Activated CD4-positive, alpha-beta T cell treated with anti-CD3 and anti-CD28 coated beads for 36 hours (primary cell): ENCODE measurements at places on chromosomes 7 and 10. TPM values are rescaled to one million over a fixed set of nuclear protein-coding genes. Genes with fewer than 3 reads are reported as not detected.
A peak's percentile ranks its signal among the peaks of the same experiment; 100 is the strongest.

ANKRD2 gene
- not detected for total RNA-seq

PON3 gene
- not detected for total RNA-seq

PNLIP gene
- total RNA-seq: not detected

AGR3 gene
- total RNA-seq: not detected

FAM20C gene
- total RNA-seq: 0.59 TPM

GIMAP4 gene
- total RNA-seq: 135 TPM

PKD2L1 gene
- not detected for total RNA-seq

MYO3A gene
- total RNA-seq: not detected

DNA sequence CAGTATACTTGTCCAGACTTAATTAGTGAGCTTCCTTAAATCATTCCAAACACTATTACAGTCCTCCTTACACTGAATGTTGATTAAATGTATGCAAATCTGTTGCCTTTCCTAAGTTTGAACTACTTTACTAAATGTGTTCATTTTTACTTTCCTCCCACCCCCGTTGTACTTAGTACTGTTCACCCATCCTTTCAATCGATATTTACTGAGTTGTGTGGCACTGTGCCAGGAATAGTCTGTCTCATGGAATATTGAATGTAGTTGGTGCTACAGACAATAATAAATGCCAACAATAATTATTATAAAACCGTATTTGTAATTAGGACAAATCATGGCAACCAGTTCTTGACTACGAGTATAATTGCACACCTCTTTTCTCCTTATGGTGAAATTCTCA, 335.7 kb downstream of the GPR37 start:
- H3K4me3 ChIP-seq: no peak overlapping the region
- no peaks in the 10 kb centered on the region for H3K27me3 ChIP-seq
- H3K27ac ChIP-seq: no peak overlapping the region
- no peaks in the 10 kb centered on the region for H3K36me3 ChIP-seq

GRCh38 chr7:16648551-16648950, 2.6 kb downstream of the BZW2 start:
- DNase-seq: no peak
- H3K27ac ChIP-seq: peak overlapping the region; percentile 27
- no peaks in the 10 kb centered on the region for H3K27me3 ChIP-seq

GRCh38 chr7:69638674-69639073, 40.4 kb downstream of the AUTS2 start:
- no peak overlapping the region for H3K27ac ChIP-seq
- H3K36me3 ChIP-seq: no peaks in the 10 kb centered on the region
- no peaks in the 10 kb centered on the region for H3K27me3 ChIP-seq
- no peak overlapping the region for H3K4me3 ChIP-seq
- DNase-seq: no peak

DNA sequence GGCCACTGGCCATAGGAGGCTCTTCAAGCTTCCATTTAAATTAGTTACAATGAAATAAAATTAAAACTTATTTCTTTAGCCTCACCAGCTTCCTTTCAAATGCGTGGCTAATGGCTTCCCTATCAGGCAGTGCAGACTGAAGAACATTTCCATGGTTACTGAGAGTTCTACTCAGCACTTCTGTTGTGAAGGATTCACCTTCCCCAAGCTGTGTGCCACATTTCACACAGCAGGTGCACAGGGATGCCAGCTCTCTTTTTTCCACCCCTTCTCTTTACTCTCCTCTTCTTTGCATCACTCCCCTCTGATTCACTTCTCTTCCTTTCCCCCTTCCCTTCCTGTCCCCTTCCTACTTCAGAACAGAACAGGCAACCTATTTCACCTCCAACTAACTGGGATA, 833 bp downstream of the GDF2 start:
- H3K4me1 ChIP-seq: no peaks in the 10 kb centered on the region
- H3K27me3 ChIP-seq: no peaks in the 10 kb centered on the region
- H3K4me3 ChIP-seq: no peak overlapping the region
- no peak for DNase-seq
- H3K36me3 ChIP-seq: no peaks in the 10 kb centered on the region

GRCh38 chr7:4939971-4940728, 18.8 kb downstream of the MMD2 start:
- no peaks in the 10 kb centered on the region for H3K27me3 ChIP-seq
- H3K4me1 ChIP-seq: no peaks in the 10 kb centered on the region
- H3K27ac ChIP-seq: no peak overlapping the region

DNA sequence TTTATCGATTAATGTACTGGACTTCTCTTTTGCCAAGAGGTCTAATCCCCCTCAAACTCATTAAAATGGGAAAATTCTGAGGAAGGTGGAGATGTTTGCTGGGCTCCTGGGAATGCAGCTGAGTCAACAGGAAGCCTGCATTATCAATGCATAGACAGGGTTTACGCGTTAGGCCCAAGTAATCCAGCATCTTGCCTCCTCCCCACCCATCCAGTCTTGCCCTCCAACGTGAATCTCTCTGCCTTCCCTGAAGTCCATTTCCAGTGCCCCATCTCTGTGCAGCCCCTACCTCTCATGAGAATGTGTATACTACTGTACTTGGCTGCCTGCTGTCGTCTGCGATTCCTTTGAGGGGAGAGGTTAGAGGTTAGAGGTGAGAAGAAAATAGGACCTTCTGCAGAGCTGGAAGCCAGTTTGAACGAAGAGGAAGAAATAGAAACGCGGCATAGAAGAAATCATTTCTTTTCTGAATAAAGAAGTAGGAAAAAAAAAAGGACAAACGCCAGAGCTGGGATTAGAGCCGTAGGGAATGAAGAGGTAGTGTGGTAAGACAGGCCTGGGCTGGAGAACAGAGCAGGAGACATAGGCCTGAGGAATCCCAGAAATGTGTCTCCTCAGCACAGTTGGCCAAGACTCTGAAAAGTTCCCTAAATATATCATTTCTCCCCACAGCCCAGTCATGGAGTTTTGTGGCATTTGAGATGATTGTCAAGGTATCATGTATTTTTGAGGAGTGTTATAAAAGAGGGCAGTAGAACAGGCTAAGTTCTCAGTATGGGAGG, 75.6 kb downstream of the MYOF start:
- DNase-seq: no peak
- peaks cover 26% of the 10 kb centered on the region for H3K36me3 ChIP-seq
- H3K27me3 ChIP-seq: no peaks in the 10 kb centered on the region
- no peak overlapping the region for H3K27ac ChIP-seq
- peaks cover 34% of the 10 kb centered on the region for H3K4me1 ChIP-seq

GRCh38 chr10:84537447-84537931, 209.1 kb downstream of the CCSER2 start:
- H3K4me1 ChIP-seq: peaks cover 23% of the 10 kb centered on the region
- no peak overlapping the region for H3K4me3 ChIP-seq
- H3K36me3 ChIP-seq: no peaks in the 10 kb centered on the region
- no peak overlapping the region for H3K27ac ChIP-seq
- H3K27me3 ChIP-seq: peaks cover 17% of the 10 kb centered on the region

- no peak overlapping the region for H3K4me3 ChIP-seq
- H3K36me3 ChIP-seq: peaks cover 12% of the 10 kb centered on the region
- peaks cover 19% of the 10 kb centered on the region for H3K4me1 ChIP-seq
- no peak for DNase-seq
- H3K27ac ChIP-seq: peak overlapping the region; percentile 55
- no peaks in the 10 kb centered on the region for H3K27me3 ChIP-seq
Observed at GRCh38 chr10:70234668-70235447, 1.6 kb upstream of the PPA1 start.

GRCh38 chr10:3805201-3805790, 20.3 kb upstream of the KLF6 start:
- H3K27ac ChIP-seq: no peak overlapping the region
- H3K4me1 ChIP-seq: peaks cover 64% of the 10 kb centered on the region
- no peaks in the 10 kb centered on the region for H3K27me3 ChIP-seq
- peak; percentile 71 for DNase-seq
- H3K4me3 ChIP-seq: peak overlapping the region; percentile 55
- no peaks in the 10 kb centered on the region for H3K36me3 ChIP-seq

GRCh38 chr10:1626835-1627234, 110.5 kb downstream of the ADARB2 start:
- DNase-seq: no peak
- H3K36me3 ChIP-seq: no peaks in the 10 kb centered on the region
- H3K27me3 ChIP-seq: peaks cover 3% of the 10 kb centered on the region
- H3K4me1 ChIP-seq: peaks cover 5% of the 10 kb centered on the region
- H3K4me3 ChIP-seq: no peak overlapping the region
- H3K27ac ChIP-seq: no peak overlapping the region

- no peak overlapping the region for H3K4me3 ChIP-seq
- DNase-seq: no peak
- peaks cover 66% of the 10 kb centered on the region for H3K4me1 ChIP-seq
Observed at GRCh38 chr10:29728541-29729049, 93.8 kb upstream of the SVIL start.

- H3K27me3 ChIP-seq: no peaks in the 10 kb centered on the region
- DNase-seq: no peak
- no peaks in the 10 kb centered on the region for H3K4me1 ChIP-seq
- no peaks in the 10 kb centered on the region for H3K36me3 ChIP-seq
- no peak overlapping the region for H3K27ac ChIP-seq
Observed at GRCh38 chr7:75628055-75628454, 110.7 kb downstream of the HIP1 start.

- DNase-seq: peak; percentile 56
- H3K4me3 ChIP-seq: no peak overlapping the region
- H3K27me3 ChIP-seq: peaks cover 8% of the 10 kb centered on the region
- no peaks in the 10 kb centered on the region for H3K36me3 ChIP-seq
Observed at GRCh38 chr10:62352356-62352970, 21.7 kb upstream of the ZNF365 start.

DNA sequence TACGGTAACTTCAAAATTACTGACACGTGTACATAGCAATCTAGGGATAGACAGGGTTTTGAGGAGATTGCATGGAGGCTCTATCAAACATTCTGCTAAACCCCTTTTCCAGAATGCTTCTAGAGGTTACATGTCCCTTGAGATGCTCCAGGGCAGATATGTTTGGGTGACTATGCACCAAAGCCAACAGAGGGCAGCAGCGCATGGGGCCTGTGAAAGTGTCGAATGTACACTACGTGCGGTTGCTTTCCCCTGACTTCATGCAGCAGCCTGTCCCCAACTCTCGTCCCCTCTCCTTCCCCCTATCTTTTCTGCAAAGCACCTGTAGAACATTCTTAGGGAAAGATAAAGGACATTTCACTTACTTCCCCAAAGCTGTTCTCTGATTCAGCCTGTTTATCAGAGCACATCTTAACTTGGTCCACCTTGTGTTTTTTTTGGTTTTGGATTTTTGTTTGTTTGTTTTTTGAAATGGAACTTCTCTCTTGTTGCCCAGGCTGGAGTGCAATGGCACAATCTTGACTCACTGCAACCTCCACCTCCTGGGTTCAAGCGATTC, 90.2 kb downstream of the UBE3C start:
- H3K36me3 ChIP-seq: peaks cover 38% of the 10 kb centered on the region
- no peak overlapping the region for H3K4me3 ChIP-seq
- peak; percentile 55 for DNase-seq
- no peak overlapping the region for H3K27ac ChIP-seq

DNA sequence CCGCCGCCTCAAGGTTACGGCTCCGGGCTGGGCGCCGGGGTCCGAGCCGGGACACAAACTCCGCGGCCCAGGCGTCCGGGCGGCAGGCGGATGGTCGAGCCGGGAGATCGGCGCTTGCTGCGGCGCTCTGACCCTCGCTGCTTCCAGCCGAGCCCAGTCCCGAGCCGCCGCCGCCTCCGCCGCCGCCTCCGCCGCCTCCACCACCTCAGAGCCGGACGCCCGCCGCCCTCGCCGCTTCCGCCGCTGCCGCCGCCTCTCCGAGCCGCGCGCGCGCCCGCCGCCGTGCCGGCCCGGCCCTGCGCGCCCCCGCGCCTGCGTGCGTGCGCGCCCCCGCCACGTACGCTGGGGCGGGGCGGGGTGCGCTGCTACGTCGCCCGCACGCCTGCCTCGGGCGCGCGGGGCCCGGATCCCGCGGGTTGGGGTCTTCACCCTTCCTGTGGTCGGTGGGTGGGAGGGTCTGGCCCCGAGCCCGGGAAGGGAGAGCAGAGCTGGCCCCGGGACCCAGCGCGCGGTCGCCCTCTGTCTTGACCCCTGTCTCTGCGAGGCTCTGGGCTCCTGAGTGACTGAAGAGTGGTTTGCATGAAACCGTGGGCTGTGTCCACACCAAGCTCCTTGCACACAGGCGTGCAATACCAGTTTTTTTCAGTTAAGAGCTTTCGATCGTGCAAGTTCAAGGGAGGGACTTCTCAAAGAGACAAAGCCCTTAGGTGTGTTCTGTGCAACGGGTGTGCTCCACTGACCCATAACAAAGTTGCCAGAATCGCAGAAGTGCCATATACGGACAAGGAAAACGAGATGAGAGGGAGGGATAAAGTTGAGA, at the start of gene SMURF1:
Gene SMURF1 (minus strand): TSS at position 256 of the 820 bp plus-strand sequence. CDS start 328 bp downstream, outside the sequence.
- peak within 1 kb of the TSS; percentile 91 for H3K4me3 ChIP-seq
- H3K4me1 ChIP-seq: peaks cover 35% of the 10 kb centered on the region
- peak within 1 kb of the TSS; percentile 93 for H3K27ac ChIP-seq

DNA sequence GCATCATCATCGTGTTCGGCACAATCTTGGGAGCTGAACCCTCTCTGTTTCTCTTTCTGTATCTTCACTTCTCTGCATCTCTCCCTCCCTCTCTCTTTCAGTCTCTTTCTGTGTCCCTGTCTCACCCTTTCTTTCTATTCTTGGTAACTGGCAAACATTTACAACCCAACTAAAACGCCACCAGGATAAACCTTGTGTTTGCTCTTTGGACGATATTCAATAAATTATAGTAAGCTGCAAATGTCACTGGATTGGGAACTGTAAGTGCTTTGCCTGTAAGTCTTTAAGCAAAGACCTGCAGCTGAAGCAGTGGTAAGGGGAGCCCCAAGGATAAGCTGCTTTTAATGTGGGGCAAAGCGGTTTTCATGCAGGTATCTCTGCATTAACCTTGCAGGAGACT, 558.0 kb upstream of the MKI67 start:
- no peaks in the 10 kb centered on the region for H3K4me1 ChIP-seq
- no peak overlapping the region for H3K27ac ChIP-seq
- H3K27me3 ChIP-seq: peaks cover 2% of the 10 kb centered on the region

GRCh38 chr10:103049237-103049636, 131.1 kb downstream of the CNNM2 start:
- H3K27me3 ChIP-seq: no peaks in the 10 kb centered on the region
- H3K36me3 ChIP-seq: no peaks in the 10 kb centered on the region
- no peak overlapping the region for H3K27ac ChIP-seq
- peaks cover 9% of the 10 kb centered on the region for H3K4me1 ChIP-seq

GRCh38 chr10:71366690-71367089, 30.0 kb upstream of the CDH23 start:
- peaks cover 2% of the 10 kb centered on the region for H3K36me3 ChIP-seq
- H3K4me3 ChIP-seq: no peak overlapping the region
- H3K4me1 ChIP-seq: peaks cover 2% of the 10 kb centered on the region
- H3K27me3 ChIP-seq: no peaks in the 10 kb centered on the region
- H3K27ac ChIP-seq: no peak overlapping the region
